Activated CD4-positive, alpha-beta T cell treated with anti-CD3 and anti-CD28 coated beads, Interleukin-2, amount 50 U/mL, for 1 hour (primary cell): ENCODE measurements at places on chromosomes 7 and 10.

- DNase-seq = no peak
Observed at GRCh38 chr7:158268816-158269535, 318.6 kb downstream of the PTPRN2 start.

DNA sequence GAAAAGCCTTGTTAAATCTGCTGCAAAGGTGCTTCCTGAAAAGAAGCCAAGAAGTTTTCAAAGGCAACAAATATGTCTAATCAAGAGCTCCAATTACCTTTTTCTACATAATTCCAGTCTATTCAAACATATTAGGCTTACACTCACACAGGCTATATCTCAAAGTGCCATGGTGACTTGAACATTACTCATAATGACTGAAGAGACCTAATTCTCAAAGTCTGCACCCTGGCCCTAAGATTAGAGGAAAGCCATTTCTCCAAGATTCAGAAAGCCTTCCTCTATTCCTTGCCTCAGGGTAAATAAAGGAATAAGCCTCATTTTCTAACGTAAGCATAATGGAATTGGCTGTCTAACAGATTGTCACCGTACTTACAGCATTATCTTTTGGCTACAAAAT lies 78.3 kb upstream of the THSD7A start:
- no peak for DNase-seq

GRCh38 chr10:31011665-31012022 lies 20.0 kb downstream of the ZNF438 start:
- DNase-seq = no peak

- no peak for DNase-seq
Observed at GRCh38 chr10:17075533-17076359, 53.9 kb downstream of the CUBN start.

DNA sequence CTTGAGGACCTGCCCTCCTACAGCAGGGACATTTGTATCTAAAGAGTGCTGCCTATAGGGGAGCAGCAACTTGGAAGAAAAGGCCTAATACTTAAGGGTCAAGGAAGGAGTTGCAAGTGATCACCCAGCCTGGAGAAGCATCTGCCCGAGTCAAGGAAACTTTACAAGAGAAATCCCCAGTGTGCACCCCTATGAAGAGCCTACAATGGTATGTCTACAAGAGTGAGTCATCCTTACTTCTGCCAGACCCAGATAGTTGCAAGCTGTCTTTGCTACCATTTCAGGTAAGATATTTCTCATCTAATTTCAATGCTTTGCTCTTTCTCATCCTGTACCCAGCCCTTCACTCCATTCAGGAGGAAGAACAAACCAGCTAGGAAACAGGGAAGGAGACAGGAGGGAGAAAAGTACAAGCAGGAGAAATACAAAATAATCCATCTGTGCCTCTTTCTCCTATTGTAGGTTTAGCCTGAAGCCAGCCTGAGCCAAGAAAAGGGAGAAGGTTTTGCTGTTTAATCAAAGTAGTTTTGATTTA lies 34.4 kb upstream of the AGR3 start:
- no peak for DNase-seq

DNA sequence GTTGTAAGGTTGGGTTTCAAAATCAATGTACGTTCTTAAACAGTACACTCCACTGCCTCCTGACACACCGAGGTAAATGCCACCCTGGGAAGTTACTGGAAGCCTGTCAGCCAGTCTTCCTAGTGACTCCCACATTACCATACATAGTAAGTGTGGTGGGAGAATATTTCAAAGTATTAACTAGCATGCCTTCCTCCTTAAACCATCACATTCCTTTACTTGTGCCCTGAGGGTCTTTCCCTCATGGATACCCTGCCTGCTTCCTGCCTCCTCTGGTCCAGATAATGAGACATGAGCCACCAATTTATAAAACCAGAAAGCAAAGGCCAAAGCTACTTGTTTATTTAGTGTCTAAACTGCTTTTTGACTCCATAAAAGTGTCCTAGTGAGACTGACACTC lies 23.3 kb upstream of the SORCS3 start:
- no peak for DNase-seq
